Cardiac fibroblast (primary cell): ENCODE measurements at places on chromosomes 5 and 9.

GRCh38 chr5:112869948-112870347 lies 8.9 kb downstream of the SRP19 start:
- no peak for DNase-seq

DNA sequence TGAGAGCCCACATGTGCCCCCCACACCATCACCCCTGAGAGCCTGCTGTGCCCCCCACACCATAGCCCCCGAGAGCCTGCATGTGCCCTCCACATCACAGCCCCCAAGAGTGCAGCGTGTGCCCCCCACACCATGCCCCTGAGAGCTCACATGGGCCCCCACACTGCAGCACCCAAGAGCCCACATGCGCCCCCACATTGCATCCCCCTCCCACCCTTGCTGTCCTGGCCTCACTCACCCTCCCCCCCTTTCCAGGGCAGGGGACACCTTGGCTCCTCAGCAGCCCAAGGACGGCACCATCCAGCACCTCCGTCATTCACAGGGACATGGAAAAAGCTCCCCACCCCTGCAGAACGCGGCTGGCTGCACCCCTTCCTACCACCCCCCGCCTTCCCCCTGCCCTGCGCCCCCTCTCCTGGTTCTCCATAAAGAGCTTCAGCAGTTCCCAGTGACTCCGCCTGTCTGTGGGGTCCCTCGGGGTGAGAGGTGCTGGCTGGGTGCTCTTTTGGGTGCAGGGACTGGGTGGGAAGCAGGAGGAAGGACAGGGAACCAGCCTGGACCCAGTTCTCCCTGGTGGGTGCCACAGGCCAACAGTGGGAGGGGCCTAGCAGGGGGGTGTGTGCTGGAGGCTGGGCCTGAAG lies 5.0 kb downstream of the LCN1 start:
- DNase-seq, result no peak

DNA sequence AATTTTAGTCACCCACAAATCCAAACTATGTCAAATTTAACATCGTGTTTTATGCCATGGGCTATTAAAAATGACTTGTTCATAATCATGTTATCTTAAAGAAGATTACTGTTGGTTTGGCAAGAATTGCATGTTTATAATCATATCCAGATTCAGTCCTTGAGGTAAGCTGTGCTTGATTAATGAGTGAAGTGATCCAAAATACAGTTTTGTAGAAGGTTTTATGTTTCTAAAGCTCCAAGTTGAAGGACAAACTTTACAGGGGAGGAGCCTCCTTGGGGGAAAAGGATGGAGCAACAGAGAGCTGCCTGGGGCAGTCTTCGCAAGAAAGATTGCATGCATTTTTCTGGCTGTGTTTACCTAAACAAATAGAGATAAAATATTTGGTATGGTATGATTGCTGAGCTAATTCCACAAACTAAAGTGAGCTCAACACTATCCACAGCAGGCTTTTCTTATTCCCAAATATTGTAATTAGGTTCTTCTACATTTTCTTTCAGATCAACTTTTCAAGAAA lies 189.5 kb upstream of the TYRP1 start:
- no peak for DNase-seq

DNA sequence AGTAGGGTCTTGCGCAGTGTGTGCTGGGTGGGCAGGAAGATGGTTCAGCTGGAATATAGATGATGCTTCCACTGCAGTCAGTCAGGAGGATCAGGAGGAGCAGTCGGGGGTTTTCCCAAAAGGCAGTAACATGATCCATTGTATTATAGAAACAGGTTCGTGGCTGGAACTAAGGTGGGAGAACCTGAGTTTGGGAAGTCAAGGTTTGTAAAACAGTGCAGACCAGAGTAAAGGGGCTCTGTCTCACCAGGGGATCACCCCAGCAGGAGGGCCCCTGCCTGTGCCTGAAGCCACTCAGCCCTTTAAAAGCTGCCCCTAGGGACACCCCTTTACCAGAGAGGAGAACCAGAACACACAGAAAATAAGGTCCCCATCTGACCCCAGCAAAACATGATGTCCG lies 213.4 kb downstream of the AUH start:
- DNase-seq, result no peak

GRCh38 chr9:124213396-124213795 lies 44.4 kb upstream of the NEK6 start:
- no peak for DNase-seq

GRCh38 chr5:153816870-153817269 lies 221.8 kb downstream of the FAM114A2 start:
- no peak for DNase-seq

- peak; percentile 58 for DNase-seq
Observed at GRCh38 chr9:105243015-105243686, 1.3 kb upstream of the SLC44A1 start.

GRCh38 chr9:133658442-133659431 lies 22.6 kb downstream of the DBH start:
- DNase-seq, result peak; percentile 42

DNA sequence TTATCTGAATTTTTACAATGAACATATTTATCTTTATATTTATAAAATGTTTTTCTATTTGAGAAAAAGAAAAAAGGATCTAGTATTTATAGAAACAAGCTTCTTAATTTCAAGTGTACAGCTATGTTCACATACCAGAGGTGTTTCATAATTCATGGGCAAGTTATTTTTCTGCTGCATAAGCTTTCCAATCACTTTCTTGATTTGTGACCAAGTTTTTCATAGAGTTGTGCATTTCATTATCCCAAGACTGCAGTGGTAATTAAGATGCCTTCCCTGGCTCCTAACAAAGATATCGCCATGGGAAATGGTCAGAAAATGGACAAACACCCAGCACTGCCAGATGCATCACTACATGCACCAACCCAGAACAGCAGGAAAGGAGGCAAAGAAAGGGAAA lies 124.6 kb downstream of the GNAQ start:
- no peak for DNase-seq

- no peak for DNase-seq
Observed at GRCh38 chr5:116959843-116960242, 385.2 kb upstream of the SEMA6A start.

DNA sequence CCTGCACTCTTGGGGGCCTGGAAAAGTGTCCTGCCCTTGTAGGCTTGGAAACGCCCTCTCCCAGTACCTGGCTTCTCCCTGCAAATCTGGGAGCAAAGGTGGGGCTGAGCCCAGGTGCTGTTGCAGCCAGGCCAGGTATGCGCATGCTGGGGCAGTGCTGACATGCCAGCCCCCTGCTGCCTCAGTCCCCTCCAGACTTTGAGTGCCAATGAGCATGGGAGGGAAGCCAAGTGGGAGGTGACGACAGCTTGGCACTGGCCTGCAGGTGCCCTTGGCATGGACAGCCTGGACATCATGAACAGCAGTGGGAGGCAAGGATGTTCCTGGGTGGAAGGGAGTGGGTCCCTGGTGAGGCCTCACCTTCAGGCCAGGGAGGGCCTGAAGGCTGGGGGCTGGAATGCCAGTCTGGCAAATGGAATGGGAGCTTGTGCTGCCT lies 1494.4 kb upstream of the NUDT12 start:
- no peak for DNase-seq

GRCh38 chr5:179817470-179817840 lies 3.2 kb upstream of the SQSTM1 start:
- DNase-seq, result no peak

DNA sequence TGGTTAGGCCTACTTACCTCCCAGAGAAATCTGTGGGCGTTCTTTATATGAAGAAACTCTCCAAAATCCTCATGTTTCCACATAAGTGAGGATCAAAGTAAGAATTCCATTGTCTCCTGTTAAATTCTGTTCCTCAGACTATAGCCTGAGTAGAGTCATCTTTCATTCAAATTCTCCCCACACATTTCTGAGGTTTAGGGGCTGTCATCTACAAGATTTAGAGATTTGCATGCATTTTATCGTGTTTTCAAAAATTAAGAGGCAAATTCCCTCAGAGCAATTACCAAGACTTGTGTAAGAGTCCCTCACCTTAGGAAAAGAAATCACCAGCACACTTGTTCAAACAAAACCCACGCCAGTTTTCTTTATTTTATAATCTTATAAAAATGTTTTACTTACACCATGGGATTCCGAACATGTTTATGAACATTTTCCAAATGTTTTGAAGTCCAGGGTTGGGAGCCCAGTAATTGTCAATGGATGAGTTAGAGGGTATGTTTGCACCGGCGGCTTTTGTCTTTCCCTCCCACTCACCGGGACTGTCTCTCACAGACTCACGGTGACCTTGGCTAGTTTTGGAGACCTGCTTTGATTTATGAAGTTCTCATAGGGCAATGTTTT lies 367.6 kb downstream of the ENC1 start:
- no peak for DNase-seq

GRCh38 chr9:122125158-122125508 lies 32.0 kb upstream of the TTLL11 start:
- peak; percentile 81 for DNase-seq
